Fibroblast of skin of scalp (primary cell): ENCODE measurements at places on chromosomes 1 and 21.
A peak's percentile ranks its signal among the peaks of the same experiment; 100 is the strongest.

- peak; percentile 18 for DNase-seq
Observed at GRCh38 chr1:19764848-19765247, 34.9 kb downstream of the TMCO4 start.

GRCh38 chr21:33249331-33250002 is 16.7 kb upstream of the IL10RB start:
- no peak for DNase-seq

- peak; percentile 77 for DNase-seq
Observed at GRCh38 chr1:99737016-99737415, 29.4 kb downstream of the FRRS1 start.

- no peak for DNase-seq
Observed at GRCh38 chr1:169491845-169492281, 6.1 kb upstream of the SLC19A2 start.

DNA sequence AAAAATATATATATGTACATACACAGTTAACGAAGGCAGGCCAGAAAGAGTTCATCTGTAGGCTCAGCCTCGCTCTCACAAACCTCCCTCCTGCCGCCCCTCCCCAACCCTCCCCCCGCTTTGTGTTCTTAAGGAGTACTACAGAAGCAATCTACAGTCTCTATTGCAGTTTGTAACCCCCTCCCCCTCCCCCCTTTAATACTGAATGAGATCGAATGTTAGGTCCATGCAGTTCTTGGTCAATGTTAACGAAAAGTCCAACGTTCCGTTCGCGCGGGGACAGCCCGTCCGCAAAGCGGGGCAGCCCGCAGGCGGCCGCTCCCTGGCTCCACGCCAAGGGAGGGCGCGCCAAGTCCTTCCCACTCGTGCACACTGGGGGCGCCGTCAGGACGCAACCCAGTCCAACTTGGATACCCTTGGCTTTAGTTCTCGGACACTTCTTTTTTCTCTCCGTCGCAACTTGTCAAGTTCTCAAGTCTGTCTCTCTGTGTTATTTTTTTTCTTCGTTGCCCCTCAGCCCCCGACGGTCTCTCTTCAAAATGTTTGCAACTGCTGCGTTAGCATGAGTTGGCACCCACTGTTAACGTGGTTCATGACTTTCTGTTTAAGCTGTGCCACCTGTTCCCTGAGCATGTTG is 2.2 kb downstream of the JUN start:
- DNase-seq, result peak; percentile 79

GRCh38 chr21:35585155-35585554 is 475.2 kb downstream of the SETD4 start:
- DNase-seq, result no peak

DNA sequence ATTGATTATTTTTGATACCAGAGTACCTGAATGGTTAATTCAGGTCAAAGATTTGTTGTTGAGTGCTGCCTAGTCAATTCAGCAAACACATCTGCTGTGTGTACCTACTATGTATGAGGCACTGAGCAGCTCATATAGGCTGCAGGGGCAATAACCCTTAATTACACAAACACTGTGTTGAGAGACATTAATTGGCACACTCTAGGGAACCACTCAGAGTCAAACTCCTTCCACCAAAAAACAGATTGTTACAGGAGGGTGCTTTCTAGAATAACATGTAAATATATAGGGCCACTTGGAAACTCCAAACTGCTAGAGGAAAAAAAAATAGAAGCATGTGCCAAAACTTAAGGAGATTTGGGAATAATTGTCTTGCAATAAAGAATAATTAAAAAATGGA is 31.3 kb downstream of the UBE2U start:
- DNase-seq, result no peak

DNA sequence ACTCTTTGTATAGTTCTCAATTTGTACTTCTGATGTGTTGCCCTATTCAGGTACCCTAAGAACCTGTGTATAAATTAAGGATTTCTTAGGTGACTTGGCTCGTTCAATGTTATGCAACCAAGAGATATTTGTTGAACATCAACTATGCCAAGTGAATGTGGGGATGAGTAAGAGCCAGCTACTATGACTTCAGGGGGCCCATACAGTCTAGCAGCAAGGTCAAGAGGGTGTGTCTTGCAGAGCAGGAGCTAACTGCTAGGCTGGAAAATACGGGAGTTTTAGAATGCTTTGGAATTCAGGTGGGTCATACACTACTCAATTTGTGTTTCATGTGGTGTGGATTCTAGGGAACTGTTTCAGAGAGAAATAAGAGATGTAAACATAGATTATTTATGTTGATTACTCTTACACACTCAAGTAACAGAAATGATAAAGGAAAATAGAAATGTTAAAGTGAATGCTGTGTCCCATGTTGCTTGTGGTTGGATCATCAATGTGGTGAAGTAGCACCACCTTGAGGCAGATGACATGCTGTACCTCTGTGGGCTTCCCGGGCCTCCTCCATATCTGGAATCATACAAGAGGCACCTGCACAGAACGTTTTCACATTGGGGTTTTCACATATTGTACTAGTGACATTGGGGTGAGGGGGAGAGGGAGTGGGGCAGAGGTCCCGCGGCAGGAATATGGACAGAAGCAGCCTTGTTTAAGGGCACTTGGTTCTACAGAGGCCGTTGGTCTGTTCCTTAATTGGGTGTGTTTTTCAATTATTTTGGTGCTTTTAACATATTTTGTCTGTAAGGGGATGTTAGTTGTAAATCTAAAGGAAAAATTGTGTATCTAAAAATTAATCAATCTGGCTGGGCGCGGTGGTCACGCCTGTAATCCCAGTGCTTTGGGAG is 12.4 kb downstream of the ARPC5 start:
- peak; percentile 73 for DNase-seq

DNA sequence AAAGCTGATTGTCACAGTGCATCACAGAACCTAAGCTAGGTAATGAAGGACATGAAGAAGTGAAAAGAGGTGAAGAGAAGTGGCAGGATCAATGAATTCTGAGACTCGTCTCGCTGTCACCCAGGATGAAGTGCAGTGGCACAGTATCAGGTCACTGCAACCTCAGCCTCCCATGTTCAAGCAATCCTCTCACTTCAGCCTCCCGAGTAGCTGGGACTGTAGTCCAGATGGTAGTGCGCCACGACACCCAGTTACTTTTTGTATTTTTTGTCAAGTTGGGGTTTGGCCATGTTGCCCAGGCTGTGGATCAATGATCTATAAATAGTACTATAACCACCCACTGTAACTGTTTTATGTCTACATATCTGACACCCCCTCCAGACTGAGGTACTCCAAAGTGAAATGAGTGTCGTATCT is 33.1 kb downstream of the PTP4A2 start:
- no peak for DNase-seq

DNA sequence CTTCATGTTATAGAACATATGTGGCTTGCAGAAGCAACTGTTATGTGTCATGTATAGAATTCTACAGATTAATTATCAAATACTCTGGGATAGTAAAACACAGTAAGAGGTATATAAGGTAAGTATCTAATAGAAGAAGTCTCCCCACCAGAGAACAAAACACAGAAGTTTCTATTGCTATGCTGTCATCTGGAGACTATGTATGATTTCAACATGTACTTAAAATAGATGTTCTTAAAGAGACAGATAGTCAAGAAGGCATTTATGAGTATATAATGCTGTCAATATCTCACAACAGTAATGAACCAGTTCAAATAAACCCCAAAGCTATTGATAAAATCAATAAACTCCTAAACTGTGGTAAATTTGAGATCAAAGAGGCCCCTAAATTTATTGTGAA is 8.1 kb upstream of the ADCY10 start:
- peak; percentile 15 for DNase-seq

- DNase-seq, result peak; percentile 92
Observed at GRCh38 chr21:45973475-45974072, 8.0 kb upstream of the COL6A1 start.

- DNase-seq, result peak; percentile 27
Observed at GRCh38 chr1:76807543-76808260, 59.6 kb upstream of the ST6GALNAC5 start.

- peak; percentile 26 for DNase-seq
Observed at GRCh38 chr21:39705849-39706248, 39.1 kb upstream of the IGSF5 start.

- no peak for DNase-seq
Observed at GRCh38 chr1:41444246-41444645, 40.2 kb downstream of the EDN2 start.

GRCh38 chr1:112114540-112114939 is 125.1 kb upstream of the KCND3 start:
- no peak for DNase-seq

DNA sequence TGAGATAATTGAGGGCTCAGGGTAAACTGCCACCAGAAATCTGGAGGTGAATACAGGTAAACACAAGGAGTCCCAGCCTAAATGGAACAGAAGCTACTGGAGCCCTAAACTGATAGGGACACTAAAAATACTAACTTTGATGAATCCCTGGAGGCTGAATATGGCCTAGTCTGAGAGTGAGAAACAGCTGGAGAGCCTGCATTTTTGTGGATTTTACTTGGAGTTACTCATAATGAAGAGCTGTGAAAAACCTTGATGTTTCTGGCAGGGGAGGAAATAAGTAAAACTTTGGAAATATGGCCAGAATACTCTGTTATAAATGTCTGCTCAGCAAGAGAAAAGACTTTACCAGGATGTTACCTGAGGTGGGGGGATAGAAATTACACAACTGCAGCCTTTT is 164.4 kb downstream of the LIPI start:
- peak; percentile 15 for DNase-seq

DNA sequence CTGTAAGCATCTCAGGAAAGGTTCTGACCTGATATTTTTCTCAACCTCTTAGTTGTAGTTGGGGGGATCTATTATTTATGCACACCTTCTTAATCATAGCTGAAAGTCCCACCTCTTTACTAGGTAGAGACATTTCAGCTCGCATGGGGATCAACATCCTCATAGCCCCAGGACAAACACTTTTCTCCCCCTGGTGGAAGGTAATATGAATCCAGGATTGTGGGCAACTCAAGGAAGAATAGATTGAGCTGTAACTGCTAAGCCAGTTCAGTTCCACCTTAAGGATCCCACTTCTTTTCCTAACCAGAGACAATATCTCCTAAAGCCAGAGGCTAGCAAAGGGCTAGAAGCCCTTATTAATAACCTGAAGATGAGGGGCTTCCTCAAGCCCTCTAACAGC is 25.4 kb upstream of the SMYD3 start:
- no peak for DNase-seq

- DNase-seq, result peak; percentile 72
Observed at GRCh38 chr1:60078182-60078581, 4.6 kb upstream of the C1orf87 start.

GRCh38 chr21:38171723-38172344 is 85.0 kb upstream of the KCNJ15 start:
- peak; percentile 92 for DNase-seq

DNA sequence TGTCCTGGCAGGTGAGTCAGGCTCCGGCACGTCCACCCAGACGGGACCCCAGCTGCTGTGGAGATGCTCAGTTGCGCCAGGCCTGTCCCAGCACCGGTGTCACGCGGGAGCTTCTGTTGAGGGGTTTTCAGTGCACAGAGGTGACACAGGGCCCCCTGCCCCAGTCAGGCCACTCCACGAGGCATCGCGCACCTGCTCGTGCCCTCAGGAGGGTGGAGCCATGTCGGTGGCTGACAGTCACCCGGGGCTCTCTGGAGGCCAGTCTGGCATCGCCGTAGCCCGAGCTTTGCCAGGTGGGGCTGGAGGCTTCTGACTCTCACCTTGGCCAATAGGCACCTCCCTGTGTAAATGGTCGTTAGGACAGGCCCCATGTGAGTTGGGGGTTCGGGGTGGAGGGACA is 11.1 kb downstream of the TMEM240 start:
- no peak for DNase-seq

- no peak for DNase-seq
Observed at GRCh38 chr1:110857964-110858948, 14.7 kb upstream of the CD53 start.

DNA sequence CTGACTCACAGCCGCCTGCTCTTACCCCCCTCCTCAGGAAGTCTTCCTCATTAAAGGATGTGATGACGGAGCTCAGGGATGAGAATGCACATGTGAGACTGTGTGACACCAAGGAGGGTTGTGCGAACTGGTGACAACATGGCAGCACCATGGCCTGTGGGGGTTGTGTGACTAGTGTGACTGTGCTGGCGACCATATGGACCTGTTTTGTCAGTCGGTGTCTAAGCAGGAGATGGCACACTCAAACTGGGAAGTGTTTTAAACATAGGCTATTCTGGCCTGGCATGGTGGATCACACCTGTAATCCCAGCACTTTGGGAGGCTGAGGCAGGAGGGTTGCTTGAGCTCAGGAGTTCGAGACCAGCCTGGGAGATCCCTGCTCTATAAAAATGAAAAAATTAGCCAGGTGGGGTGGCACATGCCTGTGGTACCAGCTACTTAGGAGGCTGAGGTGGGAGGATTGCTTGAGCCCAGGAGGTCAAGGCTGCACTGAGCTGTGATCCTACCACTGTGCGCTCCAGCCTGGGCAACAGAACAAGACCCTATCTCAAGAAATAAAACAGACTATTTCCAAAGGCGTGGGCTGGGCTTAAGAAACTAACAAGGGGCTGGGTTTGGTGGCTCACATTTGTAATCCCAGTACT is 7.4 kb downstream of the TRNP1 start:
- peak; percentile 79 for DNase-seq

DNA sequence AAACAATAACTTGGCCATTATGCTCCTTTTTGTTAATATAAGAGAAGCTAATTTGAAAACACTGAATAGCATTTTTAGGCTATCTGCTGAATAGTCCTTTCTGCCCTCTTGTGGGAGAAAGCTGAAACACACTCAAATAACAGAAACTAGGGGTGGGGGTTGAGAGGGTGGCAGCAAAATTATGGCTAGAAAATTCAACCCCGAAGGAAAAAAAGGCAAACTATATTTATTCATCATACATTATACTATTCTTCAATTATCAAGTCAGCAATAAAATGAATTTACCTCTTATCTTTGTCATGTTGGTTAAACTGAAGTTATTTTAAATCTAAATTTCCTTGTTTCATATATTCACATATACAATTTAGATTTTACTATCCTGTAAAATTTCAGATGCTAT is 255.9 kb downstream of the FAF1 start:
- DNase-seq, result peak; percentile 41

GRCh38 chr1:20896826-20897225 is 109.7 kb upstream of the HP1BP3 start:
- no peak for DNase-seq

GRCh38 chr1:108034396-108034795 is 69.4 kb upstream of the VAV3 start:
- DNase-seq, result no peak

DNA sequence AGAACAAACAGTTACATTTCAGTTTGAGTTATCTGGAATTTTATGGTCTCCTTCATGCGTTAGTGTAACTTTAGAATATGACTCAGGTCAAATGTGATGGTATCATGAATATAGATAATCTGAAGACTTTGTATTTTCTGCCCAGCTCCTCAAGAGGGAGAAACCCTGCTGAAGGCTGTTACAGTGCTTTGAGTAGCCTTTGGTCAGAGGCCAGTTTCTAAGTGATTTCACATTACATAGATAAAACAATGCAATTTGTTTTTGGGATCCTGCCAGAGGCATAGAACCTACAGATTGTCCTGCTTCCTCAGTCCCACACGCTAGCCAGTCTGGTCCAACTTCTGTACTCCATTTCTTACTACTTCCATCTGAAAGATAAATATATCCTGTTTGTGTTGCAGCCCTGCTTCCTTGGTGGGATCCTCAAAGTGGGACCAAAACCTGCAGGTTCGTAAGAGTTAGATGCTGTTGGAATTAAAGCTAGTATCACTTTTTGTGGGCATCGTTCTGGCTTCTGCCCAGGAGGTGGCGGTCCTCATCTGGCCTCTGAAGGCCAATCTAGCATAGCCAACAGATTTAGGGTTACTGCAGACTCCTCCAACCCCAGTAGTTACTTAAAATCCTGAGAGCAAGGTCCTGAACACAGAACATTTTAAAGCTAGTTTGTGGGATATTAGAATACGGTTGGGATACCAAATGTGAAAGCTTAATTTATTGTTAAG is 645.8 kb upstream of the USP24 start:
- peak; percentile 22 for DNase-seq

- DNase-seq, result no peak
Observed at GRCh38 chr1:237341391-237341790, 299.4 kb downstream of the RYR2 start.
